Stimulated activated CD8-positive, alpha-beta memory T cell treated with anti-CD3 and anti-CD28 coated beads, Interleukin-15, amount 100 ng/mL, for 48 hours (primary cell): ENCODE measurements at places on chromosomes 4 and X.

- DNase-seq, result no peak
Observed at GRCh38 chr4:159946983-159947615, 844.2 kb downstream of the RAPGEF2 start.

GRCh38 chr4:55249476-55249875 lies 96.6 kb upstream of the SRD5A3 start:
- DNase-seq, result no peak

- no peak for DNase-seq
Observed at GRCh38 chrX:150543230-150544155, 24.9 kb upstream of the MTM1 start.

DNA sequence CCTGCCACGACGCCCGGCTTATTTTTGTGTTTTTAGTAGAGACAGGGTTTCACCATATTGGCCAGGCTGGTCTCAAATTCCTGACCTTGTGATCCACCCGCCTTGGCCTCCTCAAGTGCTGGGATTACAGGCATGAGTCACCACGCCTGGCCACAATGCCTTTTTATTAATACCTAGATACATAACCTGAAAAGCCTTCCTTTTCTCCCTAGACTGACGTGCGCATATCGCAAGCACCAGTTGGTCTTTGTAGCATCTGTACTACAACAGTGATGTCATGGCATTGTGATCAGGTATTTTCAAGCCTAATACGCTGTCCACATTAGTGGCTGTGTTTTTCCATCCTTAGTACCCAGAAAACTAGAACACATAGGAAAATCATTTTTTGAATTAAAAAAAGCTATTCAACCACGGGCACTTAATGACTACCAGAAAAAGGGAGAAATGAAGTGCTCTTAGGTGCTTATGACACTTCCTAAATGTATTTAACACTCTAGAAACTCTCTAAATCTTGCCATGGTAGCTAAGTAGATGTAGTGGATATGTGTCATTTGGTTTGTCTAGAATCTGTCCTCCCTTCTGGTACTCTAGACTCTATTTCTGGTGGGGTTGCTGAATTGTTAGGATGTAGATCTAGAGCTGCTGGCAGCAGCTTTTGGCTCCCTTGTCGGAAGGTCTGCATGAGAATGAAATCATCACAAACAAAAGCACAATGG lies 707.8 kb downstream of the STIM2 start:
- DNase-seq, result no peak

GRCh38 chrX:49238735-49239134 lies 3.5 kb downstream of the CCDC22 start:
- no peak for DNase-seq

DNA sequence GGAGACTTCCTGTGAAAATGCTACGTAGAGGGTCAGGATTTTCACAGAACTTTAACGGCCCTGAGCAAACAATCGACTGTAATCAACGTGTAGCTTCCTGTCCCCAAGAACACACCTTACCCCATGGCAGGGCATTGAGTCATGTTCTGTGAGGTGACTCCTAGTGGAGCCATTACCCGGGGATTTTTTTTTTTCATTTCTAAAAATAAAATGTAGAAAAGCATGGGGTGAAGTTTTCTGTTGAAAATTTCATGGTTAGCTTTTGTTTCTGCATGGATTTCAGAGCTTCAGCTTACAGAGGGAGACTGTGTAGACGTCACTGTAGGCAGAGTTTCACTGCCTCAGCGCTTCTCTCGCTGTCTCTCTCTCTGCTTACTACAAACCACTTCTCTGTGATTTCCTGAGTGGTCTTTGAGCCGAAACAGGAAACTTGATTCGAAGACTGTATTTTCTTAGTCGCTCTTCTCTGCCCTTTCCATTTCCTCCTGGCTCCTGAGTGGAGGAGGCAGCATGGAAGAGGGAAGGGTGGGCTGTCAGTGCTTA lies 111.7 kb downstream of the NFKB1 start:
- DNase-seq, result no peak

DNA sequence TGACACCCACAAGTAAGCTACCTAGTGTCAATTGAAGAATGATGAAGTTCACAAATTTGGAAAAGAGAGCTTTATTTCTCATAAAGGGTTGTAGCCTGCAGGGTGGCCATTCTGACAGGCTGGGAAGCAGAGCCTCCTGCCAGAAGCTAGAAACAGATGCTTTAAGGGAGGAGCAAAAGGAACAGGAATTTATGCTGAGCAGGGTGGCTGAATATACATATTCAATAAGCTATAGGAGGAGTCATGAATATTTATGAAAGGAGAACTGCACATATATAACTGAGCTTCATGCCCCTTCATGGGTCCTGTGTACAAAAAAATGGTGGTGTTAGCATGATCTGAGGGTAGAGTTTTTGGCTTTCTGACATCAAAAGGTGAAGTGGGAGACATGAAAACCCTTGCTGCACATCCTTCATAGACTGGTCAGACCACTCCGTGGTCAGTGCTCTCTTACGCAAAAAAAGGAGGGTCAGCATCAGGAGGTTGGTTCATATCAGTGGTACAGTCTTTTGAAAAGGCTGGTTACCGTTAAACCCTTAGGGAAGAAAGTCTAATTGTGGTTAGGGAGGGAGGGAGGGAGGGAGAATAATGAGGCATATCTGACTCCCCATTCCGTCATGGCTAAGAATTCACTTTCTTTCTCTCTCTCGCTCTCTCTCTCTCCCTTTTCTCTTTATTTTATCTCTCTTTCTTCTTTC lies 121.4 kb downstream of the LUZP4 start:
- no peak for DNase-seq
